ENCODE measurements at places on chromosomes 6 and 20. TPM values are rescaled to one million over a fixed set of nuclear protein-coding genes. Genes with fewer than 3 reads are reported as not detected.

- no peak for DNase-seq
Observed at GRCh38 chr6:127177030-127177922, 58.8 kb downstream of the RSPO3 start.

DNA sequence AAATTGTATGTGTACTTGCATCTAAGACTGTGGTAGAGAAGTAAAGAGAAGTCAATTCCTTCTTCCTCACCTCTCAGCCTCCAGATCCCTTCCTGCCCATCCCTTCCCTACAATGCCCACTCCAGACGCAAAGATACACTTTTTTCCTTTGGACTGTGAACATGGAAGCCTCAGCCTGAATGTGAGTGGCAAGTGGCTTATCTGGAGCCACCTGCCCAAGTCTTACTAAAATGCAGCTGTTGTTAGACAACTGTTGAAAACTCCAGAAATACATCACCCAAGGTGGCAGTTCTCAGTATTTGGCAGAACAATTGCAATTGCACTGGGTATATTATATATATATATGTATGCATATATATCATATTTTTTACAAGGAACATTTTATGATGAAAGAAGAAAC is 7.5 kb downstream of the VGLL2 start:
- DNase-seq = no peak

GRCh38 chr6:135869857-135870256 is 18.4 kb downstream of the PDE7B start:
- no peak for DNase-seq

GRCh38 chr6:44738601-44739146 is 351.2 kb downstream of the CDC5L start:
- DNase-seq = no peak

- DNase-seq = no peak
Observed at GRCh38 chr6:33927616-33928015, 123.8 kb upstream of the MLN start.

DNA sequence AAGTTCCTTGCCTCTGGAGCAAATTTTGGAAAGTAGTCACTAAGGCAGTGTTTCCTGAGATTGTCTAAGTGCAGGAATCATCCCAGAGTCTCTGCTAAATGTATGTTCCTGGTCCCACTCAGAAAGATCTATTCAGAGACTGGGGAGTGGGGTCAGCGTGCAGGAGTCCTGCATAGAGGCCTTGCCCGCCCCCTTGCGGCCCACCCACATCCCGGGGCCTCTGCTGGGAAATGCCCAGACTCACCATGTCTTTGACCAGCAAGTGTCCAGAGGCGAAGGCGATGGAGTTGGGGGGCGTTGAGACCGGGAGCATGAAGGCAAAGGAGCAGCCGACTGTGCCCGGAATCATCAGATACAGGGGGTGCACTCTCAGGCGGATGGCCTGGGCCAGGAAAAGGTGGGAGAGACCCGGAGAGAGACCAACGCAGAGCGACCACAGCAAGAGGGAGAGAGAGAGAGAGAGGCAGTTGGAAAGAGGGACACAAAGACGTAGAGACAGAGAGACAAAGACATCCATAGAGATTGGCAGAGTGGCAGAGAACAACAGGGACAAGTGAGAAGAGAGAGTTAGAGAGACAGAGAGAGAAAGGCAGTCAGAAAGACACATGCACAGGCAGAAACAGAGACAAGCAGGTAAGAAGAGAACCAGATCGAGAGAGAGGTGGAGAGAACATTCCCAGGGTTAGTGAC is 12.9 kb upstream of the OCSTAMP start:
- no peak for DNase-seq

CHRNA4 gene
- 1.8 TPM for total RNA-seq

BIRC7 gene
- total RNA-seq = not detected

Data from left ventricle myocardium superior (tissue), 1 donor.